ENCODE measurements at places on chromosomes 2 and 18.

GRCh38 chr2:34030273-34030672 is 431.2 kb upstream of the FAM98A start:
- DNase-seq, result no peak

- no peak for DNase-seq
Observed at GRCh38 chr2:158973116-158973956, 4.9 kb downstream of the TANC1 start.

- DNase-seq, result no peak
Observed at GRCh38 chr18:20997371-20997770, 114.2 kb downstream of the ROCK1 start.

- no peak for DNase-seq
Observed at GRCh38 chr18:53387581-53387980, 836.9 kb downstream of the MBD2 start.

GRCh38 chr2:147628971-147629421 is 215.8 kb upstream of the ACVR2A start:
- DNase-seq, result no peak

- DNase-seq, result no peak
Observed at GRCh38 chr2:63192169-63192888, 141.7 kb downstream of the OTX1 start.

DNA sequence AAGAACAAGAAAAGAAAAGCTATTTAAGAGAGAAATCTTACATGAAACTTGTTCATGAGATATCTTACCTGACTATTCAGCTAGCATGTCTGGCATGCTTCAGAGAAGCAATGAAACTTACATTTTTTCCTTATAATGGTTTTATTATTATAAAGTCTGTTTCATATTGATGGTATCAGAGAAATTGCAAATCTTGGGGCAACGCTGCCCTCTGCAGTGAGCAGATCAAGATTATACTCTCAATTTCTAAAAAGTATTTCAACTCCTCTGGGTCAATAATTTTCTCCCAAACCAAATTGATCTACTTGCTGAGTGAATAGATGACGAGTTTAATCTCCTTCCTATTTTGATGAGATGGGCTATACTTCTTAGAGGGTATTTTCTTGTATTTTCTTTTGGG is 235.6 kb downstream of the NUP35 start:
- DNase-seq, result no peak

DNA sequence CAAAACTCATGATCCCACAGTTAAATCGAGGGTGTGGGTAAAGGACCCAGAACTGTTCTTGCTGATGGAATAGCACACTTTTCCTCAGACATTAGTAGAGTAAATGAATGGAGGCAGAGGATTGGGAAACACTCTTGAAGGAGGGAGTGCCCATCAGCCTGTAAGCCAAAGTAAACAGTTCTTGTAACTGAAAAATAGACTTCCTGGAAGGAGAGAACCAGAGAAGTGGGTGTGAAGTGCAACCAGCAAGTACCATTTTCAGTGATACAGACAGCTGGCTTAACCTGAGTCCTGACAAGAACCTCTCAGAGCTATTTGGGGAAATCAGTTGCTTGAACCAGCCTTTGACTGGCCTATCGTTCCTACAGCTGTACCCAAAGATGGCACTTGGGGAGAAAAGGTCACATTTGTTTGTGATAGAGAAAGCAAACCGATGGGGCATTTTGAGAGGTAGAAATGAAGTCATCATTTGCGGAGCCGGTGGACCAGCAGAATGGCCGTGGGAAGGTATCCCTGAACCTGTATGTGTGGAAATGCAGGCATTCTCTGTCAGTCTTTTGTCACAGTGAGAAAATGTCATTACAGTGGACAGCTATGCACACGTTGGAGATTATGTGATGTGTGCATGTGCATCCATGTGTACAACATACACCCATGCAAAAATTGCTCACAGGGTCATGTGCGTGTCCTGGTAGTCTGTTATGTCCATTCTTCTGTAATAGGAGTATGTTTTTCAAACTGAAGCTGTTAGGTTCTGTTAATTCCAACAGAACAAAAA is 17.8 kb downstream of the CRIM1 start:
- no peak for DNase-seq

DNA sequence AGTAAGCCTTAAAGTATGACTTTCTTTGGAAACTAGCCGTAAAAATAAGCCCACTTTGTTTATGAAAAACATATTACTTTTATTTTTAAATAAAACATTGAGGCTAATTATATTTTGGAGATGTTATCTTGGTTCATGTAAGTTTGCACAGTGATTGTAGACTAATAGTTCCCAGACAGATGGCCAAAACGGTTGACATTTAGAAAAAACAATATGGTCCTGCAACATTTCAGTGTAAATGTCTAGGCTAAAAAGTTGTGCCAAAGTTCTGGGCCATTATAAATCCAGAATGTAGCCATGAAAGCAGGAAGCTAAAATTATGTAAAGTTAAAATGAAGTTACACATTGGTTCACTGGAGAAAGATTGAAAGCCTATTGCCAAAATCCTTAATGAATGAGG is 43.6 kb downstream of the SLC5A7 start:
- DNase-seq, result no peak

- no peak for DNase-seq
Observed at GRCh38 chr2:57878171-57878865, 168.3 kb upstream of the VRK2 start.

DNA sequence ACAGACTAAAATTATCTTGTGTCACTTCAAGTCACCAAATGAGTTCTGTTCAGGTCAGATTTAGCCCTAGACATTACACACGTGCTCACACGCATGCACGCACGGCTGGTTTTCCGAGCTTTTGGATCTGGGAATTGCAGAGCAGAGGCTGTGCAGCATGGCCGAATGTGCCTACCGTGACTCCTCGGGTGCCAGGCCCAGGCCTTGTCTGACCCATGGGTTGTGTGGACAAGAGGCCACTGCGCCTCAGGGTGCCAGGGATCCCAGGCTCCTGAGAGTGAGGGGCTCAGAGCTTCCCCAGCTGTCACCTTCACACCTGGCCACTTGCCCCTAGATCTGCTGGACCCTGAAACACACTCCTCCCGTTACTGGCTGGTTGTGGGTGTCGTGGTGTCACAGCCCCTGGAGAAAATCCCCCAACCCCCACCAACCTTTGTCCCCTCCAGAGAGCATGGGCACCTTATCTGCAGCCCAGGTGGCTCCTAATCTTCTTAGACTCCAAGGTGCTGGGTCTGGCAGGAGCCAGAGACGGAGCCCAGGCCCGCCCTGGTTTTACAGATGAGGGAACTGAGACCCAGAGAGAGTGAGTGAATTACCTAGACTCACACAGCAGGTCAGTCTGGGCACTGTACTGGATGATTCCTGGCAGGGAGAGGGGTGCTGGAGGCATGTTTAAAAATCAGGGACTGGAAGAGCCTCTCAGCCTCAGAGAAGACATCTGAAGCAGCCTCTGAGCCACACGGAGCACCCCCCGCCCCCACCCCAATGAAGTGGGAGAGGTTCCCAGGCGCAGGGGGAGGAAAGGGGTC is 56.8 kb downstream of the ATOH8 start:
- no peak for DNase-seq

GRCh38 chr2:190410166-190410565 is 2.0 kb downstream of the MFSD6 start:
- no peak for DNase-seq

DNA sequence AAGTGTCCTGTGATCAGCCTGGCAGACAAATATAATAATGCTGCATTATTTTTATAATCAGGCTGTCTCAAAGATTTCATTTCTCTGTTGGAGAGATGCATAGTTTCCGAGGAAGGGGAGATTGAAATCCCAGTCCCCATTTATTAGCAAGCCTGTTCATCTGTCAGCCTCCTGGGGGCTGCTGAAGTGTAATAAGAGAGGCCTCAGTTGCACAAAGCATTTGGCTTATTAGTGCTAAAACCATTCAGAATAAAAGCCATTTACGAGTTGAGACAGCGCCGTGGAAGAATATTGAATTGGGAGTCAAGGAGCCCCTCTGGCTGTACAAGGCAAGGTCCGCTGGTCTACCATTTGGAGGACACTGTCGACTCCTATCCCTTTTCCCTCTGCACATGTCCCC is 6.1 kb downstream of the GPR39 start:
- no peak for DNase-seq

All from GM04503 (cell line).